Activated CD4-positive, alpha-beta T cell treated with anti-CD3 and anti-CD28 coated beads, Interleukin-2, amount 50 U/mL, for 1 hour (primary cell): ENCODE measurements at places on chromosomes 12 and 14.

- no peak for DNase-seq
Measured at GRCh38 chr12:105474672-105475071, 144.2 kb downstream of the C12orf75 start.

- no peak for DNase-seq
Measured at GRCh38 chr12:29232086-29232485, 83.0 kb downstream of the FAR2 start.

DNA sequence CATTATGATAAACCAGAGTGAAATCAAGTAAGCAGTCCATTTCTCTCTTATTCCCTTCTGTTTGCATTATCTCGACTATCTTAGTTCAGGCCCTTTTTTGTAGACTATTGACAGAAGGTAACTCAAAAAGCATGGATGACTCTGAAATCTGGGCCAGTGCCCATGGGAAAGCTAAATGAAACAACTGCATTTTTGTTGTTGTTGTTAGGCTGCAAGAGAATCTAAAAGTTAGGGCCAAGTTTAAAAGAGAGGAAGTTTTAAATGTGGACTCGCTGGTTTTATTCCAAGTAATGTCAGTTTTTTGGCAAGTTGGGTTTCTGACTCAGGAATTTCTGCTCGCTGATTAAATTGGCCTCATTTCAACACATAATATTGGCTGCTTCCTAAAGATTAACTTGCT lies 201.1 kb downstream of the PIK3C2G start:
- no peak for DNase-seq

DNA sequence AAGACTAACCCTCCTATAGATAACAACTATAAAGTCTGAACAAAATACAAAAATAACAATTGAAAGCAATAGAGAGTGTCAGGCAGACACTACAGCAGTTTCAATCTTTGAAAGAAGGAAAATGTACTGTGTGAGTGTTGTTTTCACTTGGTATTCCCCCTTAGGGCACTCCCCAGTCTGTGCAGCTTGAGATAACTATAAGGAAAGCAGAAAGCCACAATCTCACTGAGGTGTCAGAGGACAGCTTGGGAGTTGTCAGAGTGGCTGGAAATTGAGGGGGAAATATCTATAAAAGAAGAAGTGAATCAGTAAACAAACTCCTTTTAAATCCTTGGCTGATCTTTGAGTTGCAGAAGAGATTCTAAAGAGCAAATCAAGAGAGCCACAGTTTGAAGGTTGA lies 364.8 kb downstream of the NELL2 start:
- DNase-seq: no peak

DNA sequence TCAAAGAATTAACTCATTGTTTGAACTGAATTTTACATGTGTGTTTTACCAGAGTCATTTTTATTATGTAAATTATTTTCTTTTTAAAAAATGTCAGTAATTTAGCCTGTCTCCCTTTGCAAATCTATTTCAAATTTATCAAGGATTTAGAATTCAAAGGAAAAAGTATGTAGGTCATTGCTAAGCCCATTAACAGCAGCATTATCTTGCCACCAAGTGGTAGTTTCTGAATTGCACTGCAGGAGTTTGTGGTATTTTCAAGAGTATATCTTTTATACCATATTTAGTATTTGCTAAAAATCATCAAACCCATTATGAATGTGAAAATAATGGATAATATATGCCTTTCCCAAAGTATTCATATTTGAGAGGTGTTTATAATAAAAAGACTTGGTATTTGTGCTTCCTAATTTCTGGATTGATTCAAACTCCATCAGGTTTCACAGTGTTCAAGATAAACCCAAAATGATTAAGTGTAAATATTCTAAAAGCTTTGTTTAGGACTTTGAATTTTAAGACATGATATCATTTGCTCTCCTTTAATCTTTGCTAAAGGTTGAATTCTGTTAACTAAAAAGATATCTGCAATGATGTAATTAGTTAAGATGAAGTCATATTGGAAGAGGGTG lies 711.4 kb downstream of the FSCB start:
- DNase-seq: no peak

GRCh38 chr14:95067526-95067925 lies 89.8 kb downstream of the DICER1 start:
- DNase-seq: no peak

GRCh38 chr14:89332031-89332430 lies 85.0 kb downstream of the FOXN3 start:
- no peak for DNase-seq

DNA sequence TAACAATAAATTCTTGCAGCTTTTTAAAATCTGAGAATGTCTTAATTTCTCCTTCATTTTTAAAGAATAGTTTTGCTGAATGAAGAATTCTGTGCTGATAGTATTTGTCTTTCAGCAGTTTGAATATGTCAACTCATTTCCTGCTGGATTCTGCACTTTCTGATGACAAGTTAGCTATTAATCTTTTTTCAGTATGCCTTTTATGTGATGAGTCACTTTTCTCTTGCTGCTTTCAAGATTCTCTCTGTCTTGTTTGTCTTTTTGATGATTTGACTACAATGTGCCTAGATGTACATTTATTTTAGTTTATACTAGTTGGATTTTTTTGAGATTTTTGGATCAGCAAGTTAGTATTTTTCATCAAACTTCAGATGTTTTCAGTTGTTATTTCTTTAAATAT lies 87.9 kb upstream of the AVPR1A start:
- no peak for DNase-seq
